Stimulated activated CD8-positive, alpha-beta memory T cell treated with anti-CD3 and anti-CD28 coated beads, Interleukin-2, amount 100 ng/mL, for 1 hour (primary cell): ENCODE measurements at places on chromosomes 3 and 15.

- DNase-seq, result no peak
Observed at GRCh38 chr3:134807189-134807588, 12.1 kb downstream of the EPHB1 start.

DNA sequence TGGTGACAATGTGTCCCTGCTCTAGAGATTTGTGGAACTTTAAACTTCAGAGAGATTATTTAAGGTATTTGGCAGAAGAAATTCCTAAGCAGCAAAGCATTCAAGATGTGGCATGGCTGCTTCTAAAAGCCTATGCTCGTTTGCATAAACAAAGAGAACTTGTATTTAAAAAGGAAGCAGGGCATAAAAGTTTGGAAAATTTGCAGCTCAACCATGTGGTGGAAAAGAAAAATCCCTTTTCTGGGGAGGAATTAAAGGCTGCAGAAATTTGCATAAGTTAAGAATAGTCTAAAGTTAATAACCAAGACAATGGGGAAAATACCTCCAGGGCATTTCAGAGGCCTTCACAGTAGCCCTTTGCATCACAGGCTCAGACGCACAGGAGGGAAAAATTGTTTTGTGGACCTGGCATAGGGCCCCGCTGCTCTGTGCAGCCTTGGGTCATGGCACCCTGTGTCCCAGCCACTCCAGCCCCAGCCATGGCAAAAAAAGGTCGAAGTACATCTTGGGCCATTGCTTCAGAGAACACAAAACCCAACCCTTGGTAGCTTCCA lies 1109.1 kb downstream of the OTOL1 start:
- no peak for DNase-seq

GRCh38 chr3:13229273-13229949 lies 156.2 kb upstream of the IQSEC1 start:
- DNase-seq, result no peak

DNA sequence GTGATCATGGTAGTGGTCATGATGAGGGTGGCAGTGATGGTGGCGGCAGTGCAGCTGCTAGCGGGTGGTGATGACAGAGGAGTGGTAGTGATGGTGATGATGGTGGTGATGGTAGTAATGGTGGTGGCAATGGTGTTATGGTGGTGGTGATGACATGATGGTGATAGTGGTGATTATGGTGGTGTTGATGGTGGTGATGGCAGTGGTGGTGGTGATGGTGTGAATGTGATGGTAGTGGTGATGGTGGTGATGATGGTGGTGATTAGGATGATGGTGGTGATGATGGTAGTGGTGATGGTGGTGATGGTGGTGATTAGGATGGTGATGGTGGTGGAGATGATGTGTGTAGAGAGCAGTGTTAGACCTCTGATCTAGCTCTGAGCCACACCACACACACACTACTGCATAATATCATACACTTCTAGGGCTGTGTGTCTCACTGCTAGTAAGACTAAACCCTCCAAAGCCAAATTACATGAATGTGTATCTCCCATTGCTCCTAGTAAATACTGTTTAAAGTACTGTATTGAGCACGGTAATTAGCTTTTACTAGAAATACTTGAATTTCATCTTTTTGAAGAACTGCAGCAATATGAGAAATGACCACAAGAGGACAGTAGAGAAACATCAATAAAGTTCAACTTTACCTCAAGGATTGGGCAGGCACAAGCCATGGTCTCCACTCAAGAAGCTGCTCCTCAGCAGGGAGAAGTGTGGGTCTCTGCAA lies 28.8 kb downstream of the TMED3 start:
- no peak for DNase-seq

- no peak for DNase-seq
Observed at GRCh38 chr3:141538568-141539240, 51.9 kb downstream of the RASA2 start.

DNA sequence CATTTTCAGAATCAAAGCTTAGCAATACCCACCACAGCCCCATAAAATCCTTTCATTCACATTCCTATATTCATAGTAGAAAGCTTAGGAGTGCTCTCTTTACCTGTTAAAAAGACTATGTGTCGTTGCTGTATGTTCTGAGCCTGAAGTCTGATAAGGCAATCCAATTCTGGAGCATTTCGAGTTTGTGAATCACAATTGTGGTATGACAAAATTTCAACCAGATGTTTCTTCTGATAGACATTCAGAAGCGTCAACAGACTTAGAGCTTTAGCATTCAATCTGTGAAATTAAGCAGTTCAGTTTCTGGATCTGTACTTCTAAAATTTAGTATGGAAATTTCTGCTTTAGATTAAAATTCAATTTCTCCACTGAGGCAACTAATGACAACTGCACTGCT lies 58.3 kb downstream of the TASOR start:
- DNase-seq, result no peak

GRCh38 chr3:105436687-105437086 lies 70.0 kb downstream of the ALCAM start:
- DNase-seq, result no peak

GRCh38 chr15:65008983-65009382 lies 19.3 kb upstream of the SPG21 start:
- DNase-seq, result no peak

DNA sequence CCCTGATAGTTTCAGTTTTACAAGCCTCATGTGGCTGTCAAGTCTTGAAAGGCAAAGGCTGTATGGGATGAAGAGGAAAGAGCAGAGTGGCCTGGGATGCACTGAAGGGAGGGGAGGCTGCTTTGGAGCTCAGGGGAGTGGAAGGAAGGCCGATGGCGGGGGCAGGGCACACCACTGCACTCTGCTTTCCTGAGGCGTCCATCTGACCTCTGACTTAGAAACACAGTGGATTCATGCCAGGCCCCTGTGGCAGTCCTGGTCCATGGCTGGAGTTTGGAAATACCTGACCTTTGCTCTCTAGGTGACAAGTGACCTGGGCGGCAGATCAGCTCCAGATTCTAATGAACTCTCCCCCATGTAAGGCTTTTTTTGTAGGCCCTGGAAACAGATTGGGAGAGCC lies 19.0 kb downstream of the FAH start:
- no peak for DNase-seq

DNA sequence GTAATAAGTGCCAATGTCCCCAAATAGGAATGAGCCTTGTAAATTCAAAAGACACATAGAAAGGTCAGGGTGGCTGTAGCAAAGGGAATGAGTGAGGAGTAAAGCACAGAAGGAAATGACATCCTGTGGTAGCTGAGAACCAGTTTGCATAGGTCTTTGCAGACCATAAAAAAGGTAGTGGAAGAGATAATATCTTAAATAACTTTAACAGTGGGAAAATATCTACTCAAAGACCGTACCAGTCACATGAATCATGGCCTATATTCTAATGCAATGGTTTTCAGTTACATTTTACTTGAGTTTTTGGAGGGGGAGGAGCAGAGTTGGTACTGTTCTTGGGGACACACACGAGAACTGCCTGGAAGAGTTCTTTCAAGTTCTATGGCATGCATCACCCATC lies 297.3 kb upstream of the ADAMTS9 start:
- no peak for DNase-seq

GRCh38 chr15:65792138-65792987 lies at the start of gene DENND4A:
DENND4A (minus strand) TSS chr15:65792293; CDS start chr15:65756450, 35,843 bp downstream.
- DNase-seq, result peak; percentile 99

- DNase-seq, result no peak
Observed at GRCh38 chr3:16865335-16865734, 19.4 kb upstream of the PLCL2 start.

DNA sequence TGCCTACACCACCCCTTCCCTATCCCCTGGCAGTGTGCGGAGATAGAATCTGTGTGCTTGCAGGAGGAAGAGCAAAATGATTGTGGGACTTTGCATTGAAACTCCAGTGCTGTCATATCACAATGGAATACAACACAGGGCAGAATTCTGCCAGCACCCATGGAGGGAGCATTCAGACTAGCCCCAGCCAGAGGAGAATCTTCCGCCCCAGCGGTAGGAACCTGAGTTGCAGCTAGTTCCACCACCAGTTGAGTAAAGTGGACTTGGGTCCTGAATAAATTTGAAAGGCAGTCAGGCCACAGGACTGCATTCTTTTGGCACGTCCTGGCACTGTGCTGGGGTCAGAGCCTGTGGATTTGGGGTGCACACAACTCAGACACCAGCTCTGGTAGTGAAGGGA lies 27.5 kb downstream of the NCBP2 start:
- no peak for DNase-seq

DNA sequence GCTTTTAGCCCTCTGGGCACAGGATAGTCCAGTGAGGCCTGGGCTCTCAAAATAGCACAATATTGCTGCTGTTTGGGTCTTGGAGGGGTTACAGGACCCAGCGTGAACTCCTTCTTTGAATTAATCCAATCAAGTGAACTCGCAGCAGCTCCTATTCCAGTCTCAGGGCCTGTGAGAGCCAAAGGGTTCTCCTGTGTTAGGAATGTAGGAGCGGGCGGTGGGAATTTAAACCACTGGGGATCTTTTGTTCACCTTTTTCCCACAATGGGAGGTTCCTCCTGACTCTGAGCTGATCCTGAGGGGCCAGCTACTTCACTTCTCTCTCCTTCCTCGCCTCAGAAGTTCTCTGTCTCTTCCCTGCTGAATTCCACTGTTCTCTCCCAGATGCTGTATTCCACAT lies 504.0 kb downstream of the UNC13C start:
- no peak for DNase-seq
